ENCODE measurements at places on chromosomes 12 and 14.

DNA sequence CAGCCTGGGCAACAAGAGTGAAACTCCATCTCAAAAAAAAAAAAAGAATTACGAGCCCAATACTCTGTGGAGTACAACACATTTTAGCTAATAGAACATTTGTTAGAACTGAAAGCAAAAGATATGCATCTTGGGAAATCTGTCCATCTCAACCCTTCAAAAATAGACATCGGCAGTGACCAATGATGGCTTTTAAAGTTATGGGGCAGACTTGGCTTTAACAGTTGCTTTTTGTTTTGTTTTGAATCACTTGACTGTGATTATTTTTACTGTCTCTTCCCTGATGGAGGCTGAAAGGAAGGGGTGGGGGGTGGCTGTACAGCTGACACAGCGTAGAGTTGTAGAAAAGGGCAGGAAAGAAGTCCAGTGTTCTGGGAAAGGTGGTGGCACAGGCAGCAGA, 2.2 kb downstream of the FKBP11 start:
- DNase-seq = no peak

DNA sequence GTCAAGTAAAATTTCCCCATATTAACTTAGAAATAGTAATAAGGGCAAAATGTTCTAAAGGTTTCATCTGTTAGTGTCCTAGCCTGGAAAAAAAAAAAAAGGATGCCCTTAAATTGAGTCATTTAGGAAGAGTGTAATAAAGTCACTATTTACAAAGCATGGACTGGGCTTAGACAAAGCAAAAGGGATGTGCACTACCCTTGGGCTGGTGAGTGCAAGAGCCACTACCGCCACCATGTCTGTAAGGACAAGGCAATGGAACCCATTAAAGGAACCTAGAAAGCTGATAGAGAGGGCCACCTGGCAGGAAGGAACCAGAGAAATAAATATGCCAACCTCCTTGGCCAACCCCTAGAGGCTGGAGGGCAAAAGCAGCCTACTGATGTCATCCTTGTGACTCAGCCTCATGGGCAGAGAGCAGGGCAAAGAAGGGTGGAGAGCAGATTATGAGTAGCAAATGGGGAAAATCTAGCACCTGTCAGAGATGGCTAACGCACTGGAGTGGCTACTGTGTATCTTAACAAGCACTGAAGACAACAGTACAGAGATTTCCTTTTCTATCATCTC, 59.5 kb upstream of the FUT8 start:
- DNase-seq = no peak

DNA sequence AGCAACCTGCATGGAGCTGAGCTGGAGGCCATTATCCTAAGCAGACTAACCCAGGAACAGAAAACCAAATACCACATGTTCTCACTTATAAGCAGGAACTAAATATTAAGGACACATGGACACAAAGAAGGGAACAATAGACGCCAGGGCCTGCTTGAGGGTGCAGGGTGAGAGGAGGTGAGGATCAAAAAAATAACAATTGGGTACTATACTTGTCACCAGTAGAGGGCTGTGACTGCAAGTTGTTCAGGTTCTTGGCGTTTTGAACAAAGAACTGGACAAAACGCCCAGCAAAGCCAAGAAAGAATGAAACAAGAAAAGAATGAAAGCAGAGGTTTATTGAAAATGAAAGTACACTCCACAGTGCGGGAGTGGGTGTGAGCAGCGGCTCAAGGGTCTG, 208.5 kb upstream of the NEDD1 start:
- no peak for DNase-seq

DNA sequence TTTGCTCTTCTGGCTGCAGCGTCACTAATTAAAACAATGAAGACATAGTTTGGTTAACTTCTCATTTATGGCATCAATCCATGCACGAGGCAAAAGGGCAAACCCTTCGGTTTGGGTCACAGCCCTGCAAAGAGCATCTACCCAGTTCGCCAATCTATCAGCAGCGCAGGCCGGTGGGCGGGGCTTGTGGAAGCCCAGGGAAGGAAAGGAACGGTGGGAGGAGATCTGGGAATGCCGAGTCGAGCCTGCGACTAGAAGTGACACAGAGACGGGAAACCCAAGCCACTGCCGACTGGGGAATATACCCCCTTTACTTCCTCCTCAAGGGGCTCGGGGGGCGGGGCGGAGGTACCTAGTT, 466 bp downstream of the KICS2 start:
- DNase-seq = peak; percentile 35

- no peak for DNase-seq
Measured at GRCh38 chr14:94593376-94593748, 12.1 kb downstream of the SERPINA5 start.

DNA sequence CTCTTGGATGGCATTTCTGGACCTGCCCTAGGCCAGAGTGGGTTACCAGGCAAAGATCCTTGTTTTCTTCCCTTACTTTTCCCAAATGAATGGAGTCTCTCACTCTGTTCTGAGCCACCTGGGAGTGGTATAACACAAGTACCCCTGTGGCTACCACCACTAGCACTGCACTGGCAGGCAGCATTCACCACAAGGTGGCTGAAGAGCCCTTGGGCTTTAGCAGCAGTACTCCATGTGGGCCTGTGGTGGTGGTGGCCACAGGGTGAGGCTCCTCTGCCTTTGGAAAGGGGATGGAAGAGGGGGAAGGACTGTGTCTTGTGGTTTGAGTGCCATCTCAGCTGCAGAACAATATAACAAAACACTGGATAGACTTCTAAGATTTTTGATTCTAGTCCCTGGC, 38.1 kb upstream of the LMNTD1 start:
- DNase-seq = no peak

DNA sequence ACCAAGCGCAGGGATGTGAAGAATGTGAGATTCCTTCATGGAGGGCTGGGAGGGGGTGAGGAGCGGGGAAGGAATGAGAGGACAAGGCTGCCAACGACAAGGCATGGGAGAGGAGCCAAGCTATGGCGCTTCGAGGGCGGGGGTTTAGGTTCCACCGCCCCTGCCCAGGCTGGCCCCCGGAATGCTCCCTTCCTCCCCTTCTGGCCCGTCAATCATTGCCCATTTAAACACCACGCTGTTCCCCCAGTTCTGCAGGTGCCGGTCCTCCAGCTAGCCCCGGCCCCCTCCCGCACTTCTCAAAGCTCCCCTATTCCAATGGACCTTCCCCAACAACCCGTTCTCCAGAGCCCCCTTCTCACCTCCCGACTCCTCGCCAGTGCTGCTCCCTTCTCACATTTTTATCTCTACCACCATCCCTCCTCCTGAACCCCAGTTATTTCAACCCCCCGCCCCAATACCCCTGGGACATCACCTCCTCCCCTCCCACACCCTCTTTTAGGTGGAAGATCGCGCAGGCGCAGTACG, 428 bp downstream of the RNF41 start:
- DNase-seq = no peak

GRCh38 chr14:68619790-68620574, 172.9 kb downstream of the ZFP36L1 start:
- no peak for DNase-seq

GRCh38 chr14:31164115-31164514, 43.5 kb downstream of the HECTD1 start:
- DNase-seq = no peak

DNA sequence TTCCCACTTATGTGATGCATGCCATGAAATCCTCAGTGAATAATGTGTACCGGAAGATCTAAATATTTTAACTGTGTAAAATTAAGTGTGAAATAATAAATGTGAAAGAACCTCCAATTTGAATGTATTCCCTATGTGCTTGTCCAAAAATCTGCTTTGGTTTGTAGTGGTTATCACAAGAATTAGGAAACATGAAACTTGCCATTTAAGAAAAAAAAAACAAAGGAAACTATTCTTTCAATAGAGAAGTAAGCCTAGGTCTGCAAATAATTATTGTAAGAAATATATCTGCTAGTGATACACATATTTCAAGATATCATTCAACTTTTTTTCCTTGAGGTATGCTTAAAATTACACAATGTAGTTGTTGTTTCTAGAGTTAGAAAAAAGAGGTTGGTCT, 500.4 kb downstream of the SLC6A15 start:
- no peak for DNase-seq

GRCh38 chr14:103146141-103146709, 23.0 kb downstream of the TNFAIP2 start:
- DNase-seq = no peak

DNA sequence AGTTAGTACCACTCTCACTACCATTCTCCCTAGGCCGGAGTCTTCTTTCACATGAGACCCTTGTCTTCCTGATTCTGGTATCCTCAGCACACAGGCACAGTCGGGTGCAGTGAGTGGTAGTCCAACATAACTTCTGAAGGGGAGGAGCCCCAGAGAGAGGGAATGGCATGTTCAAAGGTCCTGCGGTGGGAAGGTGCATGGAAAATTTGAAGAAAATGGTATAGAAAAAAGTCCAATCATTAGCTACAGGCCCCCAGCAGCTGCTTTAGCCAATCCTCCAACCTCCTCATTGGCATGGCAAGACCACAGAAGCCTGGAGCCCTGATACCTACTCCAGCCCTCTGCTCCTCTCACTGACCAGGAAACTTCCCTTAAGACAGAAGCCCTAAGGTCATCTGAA, 96.6 kb downstream of the ZFP36L1 start:
- DNase-seq = no peak

DNA sequence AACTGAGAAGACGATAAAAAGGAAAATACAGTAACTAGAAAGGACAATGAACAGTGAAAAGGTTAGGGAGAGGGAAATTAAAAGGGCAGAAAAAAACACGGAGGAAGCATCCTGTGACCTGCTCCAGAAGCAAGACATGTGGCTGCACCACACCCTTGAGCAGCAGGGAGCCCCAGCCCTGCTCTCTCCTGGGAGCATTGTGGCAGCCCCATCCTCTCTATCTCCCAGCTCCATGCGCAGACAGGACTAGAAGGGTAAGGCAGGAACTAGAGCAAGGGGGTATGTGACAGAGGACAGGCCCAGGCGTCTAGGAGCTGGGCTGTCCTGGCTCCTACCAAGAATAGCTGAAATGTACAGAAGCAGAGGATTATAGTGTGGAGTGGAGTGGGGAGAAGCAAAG, 38.6 kb upstream of the SMUG1 start:
- DNase-seq = no peak

- DNase-seq = no peak
Measured at GRCh38 chr12:3119756-3120601, 42.8 kb downstream of the TSPAN9 start.

DNA sequence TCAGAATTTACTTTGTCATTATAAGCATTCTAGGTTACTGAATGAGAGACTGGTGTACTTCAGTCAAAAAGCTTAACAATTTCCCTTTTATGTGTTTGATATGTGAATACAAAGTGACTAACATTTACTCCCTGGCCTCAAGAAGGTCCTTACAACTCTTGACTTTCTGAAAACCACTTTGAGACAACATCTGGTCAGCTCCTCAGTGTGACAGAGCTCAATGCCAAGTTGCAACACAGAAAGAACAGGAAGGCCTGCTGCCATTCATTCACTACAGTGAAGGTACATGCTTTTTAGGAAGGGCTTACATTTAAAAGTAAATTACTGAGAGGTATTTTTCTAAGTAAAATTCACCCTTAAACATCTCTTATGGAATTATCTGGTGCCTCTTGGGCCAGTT, 2.3 kb upstream of the NAA30 start:
- DNase-seq = peak; percentile 78

GRCh38 chr12:53096089-53096741, 1.3 kb upstream of the IGFBP6 start:
- no peak for DNase-seq

- no peak for DNase-seq
Measured at GRCh38 chr14:74952180-74952665, 3.2 kb downstream of the PGF start.

GRCh38 chr12:58414398-58414871, 473.1 kb downstream of the ATP23 start:
- no peak for DNase-seq

GRCh38 chr14:50015716-50016115, 100.7 kb downstream of the VCPKMT start:
- DNase-seq = no peak

DNA sequence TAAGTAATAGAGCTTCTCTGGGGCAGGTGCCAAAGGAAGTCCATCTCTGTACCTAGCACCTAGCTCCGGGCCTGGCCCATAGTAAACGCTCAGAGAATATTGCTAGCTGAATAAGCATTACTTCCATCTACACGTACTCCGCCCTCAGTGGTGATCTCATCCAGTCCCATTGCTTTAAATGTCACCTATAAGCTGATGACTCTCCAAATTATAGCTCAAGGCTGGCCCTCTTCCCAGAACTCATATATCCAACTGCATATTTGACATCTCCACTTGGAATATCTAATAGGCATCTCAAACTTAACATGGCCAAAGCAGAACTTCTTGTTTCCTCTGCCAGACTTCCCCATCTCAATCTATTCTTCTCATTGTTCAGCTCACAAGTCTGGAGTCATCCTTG, 6.9 kb upstream of the DYNLL1 start:
- DNase-seq = no peak

DNA sequence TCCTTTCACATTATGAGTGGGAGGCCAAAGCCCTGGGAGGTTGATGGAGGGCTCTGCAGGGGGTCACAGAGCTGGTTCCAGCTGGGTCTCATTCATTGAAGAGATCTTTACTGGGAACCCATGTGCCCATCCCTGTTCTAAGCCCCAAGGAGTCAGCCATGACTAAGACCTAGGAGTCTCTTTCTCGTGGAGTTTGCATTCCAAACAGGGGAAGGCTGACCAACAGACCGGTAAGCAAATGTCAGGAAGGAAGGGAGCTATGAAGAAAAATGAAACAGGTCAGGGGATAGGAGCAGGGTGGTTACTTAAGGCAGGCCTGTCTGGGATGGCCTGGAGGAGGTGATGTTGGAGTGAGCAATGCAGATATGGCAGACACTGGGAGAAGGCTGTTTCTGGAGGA, 31.5 kb downstream of the SYNDIG1L start:
- no peak for DNase-seq

DNA sequence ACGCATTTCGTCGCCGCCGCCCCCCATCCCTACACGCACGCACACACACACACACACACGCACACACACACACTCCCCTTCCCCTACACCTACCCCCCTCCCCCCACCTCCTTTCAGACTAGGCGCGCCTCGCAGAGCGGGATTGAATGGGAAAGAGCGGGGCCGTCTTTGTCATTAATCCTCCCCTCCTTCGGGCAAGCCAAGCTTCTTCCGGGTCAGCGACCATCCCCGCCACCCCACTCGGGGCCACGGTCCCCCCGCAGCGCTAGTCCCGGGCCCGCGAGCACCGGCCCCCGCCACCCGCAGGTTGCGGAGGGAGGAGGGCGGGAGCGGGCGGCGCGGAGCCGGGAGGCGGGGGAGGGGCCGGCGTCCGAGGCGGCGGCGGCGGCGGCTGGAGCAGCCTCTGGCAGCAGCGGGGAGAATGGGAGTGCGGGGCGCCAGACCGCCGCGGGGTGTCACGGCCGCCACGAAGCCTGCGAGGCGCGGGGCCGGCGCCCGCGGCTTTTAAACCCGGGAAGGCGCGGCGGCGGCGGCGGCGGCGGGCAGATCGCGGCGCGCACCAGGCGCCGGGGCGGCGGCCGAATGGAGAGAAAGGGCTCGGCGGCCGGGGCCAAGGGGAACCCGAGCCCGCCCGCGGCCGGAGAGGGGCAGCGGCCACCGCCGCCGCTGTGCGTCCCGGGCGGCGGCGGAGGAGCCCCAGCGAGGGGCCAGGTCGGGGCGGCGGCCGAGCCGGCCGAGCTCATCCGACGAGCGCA, at the start of gene TTC9:
TSS of gene TTC9 (plus strand) at position 369 of the 755 bp plus-strand sequence. CDS start at position 583, 214 bp downstream.
- DNase-seq = no peak
